ENCODE measurements at places on chromosomes 6 and 20.
A peak's percentile ranks its signal among the peaks of the same experiment; 100 is the strongest.

DNA sequence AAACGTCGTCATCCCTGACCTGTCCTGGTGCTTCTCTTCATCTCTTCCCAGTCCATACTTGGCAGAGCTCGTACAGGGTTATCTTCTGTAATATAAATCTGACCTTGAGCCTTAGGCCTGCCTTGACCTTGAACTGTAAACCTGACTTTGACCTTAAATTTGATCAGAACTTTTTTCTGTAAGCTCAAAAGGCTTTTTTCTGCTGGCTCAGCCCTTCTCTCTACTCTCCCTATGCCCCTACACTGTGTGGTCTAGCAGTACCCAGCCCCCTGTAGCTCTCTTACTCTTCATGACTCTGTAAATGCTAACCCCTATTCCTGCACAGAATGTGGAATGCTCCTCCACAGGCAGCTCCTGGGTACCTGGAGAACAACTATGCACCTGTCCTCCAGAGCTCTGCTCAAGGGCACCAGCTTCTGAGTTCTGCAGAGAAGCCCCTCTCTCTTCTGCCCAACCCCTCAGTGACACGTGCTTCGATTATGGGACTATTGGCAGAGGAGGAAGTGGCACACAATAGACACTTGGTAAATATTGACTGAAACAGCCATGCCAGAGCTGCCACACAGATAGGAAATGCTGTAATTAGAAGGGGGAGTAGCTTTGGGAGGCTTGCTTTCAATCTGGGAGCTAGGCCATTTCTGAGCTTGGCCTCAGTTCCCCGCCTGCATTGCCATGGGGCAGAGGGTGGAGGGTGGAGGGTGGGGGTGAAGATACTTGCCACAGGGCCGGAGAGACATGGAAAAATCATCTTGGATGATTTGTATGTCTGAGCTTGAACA is 15.4 kb downstream of the SNPH start:
- no peak for DNase-seq

DNA sequence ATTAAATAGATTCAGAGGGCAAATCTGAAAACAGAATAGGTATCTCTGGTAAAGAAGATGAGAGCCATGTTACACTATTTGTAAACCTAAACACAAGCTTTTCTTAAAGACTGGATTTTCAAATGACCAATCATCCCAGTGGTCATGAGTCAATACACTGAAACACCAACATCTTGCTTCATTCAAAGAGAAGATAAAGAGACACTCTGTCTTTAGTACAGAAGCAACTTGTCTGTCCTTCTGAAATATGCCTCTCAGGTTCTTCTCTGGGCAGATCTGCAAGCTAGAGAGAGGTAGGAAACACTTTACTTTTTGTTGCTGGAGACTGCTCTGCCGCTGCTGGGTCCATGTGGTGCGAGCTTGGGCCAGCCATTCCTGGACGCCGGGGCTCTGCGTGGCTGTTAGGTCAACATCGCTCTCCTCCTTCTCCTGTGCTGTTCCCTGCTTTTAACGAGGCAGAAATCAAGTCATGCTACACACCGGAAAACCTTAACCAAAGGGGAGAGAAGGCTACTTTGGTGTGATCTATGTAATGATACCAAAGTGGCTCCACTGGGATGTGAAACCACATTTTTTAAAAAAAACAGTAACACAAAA is 368.2 kb downstream of the SYNE1 start:
- no peak for DNase-seq

DNA sequence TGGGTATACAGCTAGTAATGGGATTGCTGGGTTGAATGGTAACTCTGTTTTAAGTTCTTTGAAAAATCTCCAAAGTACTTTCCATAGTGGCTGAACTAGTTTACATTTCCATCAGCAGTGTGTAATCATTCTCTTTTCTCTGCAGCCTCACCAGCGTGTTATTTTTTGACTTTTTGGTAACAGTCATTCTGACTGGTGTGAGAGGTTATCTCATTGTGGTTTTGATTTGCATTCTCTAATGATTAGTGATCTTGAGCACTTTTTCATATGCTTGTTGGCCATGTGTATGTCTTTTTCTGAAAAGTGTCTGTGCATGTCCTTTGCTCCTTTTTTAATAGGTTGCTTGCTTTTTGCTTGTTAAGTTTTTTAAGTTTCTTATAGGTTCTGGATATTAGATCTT is 194.2 kb upstream of the PHACTR1 start:
- no peak for DNase-seq

- DNase-seq = no peak
Measured at GRCh38 chr6:82608781-82609180, 245.2 kb downstream of the TPBG start.

DNA sequence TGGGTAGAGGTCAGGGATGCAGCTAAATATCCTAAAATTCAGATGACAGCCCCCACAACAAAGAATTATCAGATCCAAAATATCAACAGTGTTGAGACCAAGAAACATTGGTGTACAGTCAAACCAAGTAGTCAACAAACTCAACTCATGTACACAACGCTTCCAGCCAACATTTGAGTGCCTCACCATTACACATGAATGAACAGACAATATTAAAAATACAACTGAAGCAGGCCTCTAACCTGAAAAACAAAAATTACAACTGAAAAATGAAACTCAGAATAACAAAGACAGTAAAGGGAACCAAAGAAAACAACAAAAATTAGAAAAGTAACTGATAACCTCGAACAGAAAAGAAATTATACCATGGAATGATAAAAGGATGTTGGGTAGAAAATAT is 46.2 kb downstream of the HACE1 start:
- DNase-seq = no peak

GRCh38 chr6:44161997-44162338 is 3.3 kb downstream of the CAPN11 start:
- no peak for DNase-seq

DNA sequence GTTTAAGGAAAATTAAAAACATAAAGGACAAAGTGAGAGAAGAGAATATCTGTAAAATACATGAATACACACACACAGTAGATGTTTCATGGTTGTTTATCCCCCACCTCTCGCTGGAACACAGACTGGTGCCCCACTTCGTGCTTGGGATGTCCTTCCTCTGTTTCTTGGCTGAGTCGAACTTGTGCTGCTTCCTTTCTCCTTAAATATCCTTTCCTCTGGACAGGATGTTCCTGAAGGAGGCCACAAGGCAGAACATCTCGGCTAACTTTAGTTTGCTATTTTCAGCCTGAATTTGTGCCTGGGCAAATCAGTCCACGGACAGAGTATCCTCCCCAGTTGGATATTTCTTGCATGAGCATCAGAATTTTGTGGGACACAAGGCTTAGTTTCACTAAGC is 54.7 kb upstream of the ZMYND8 start:
- no peak for DNase-seq

DNA sequence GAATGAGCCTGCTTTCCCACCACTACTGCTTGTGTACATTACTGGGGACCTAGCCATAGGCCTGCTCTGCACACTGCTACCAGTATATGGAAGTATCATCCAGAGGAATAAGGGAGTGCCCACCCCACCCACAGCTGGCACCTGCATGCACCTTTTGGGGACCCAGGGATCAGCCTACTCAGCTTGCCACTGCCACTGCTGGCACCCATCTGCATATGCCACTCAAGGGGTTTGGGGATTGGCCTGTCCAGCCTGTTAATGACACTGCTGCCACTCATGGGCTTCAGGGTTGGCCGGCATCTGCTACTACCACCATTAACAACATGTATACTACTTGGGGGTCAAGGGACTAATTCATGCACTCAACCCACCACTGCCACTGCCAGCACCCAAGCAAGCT is 832.1 kb downstream of the PHF3 start:
- no peak for DNase-seq

DNA sequence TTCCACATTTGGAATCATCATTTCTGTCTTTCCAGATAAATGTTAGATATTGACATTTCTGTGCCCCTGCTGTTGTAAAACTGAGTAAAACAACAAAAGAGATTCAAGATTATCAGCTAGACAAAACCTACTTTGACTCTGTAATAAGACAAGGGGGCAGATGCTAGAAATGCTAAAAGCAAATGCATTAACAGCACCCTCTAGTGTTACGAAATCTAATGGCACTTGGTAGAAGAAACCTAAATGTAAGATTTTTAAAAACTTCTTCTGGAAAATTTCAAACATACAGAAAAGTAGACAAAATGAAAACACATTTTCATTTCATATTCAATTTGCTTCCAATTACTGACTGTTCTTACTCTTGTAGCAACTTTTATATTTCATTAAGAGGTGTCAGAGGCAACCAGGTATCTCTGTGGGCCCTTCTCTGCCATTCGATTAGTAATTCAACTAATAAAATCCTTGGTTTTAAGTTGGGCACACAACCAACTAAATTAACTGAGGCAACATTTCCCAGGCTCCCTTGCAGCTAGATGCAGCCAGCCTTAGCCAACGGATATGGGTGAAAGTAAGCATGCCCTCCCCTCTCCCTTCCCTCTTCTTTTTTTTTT is 45.0 kb downstream of the SLC23A2 start:
- peak; percentile 49 for DNase-seq
